ENCODE measurements at places on chromosomes 7 and 10. TPM values are rescaled to one million over a fixed set of nuclear protein-coding genes. Genes with fewer than 3 reads are reported as not detected.
A peak's percentile ranks its signal among the peaks of the same experiment; 100 is the strongest.

Gene GRK5
- 0.74 TPM for total RNA-seq

Gene EGFR
- total RNA-seq = 4.5 TPM

Gene MYL10
- not detected for total RNA-seq

Gene FRAT1
- total RNA-seq = 6.1 TPM

Gene GRM8
- 6.6 TPM for total RNA-seq

Gene HMX2
- 2.6 TPM for total RNA-seq

Gene CCL26
- 6.2 TPM for total RNA-seq

Gene CHST3
- total RNA-seq = 6.8 TPM

Gene ASB15
- total RNA-seq = not detected

Gene VENTX
- total RNA-seq = 6.3 TPM

Gene TLX1
- total RNA-seq = not detected

Gene BLNK
- total RNA-seq = not detected

Gene BHLHA15
- 8.3 TPM for total RNA-seq

Gene SLC26A3
- not detected for total RNA-seq

Gene OIT3
- not detected for total RNA-seq

- DNase-seq = no peak
- H3K4me1 ChIP-seq = peaks cover 5% of the 10 kb centered on the region
- H3K4me3 ChIP-seq = no peak overlapping the region
- no peak overlapping the region for H3K27ac ChIP-seq
- H3K36me3 ChIP-seq = no peaks in the 10 kb centered on the region
- no peaks in the 10 kb centered on the region for H3K27me3 ChIP-seq
Measured at GRCh38 chr7:65264258-65264657, 109.4 kb upstream of the ZNF92 start.

GRCh38 chr7:41889040-41889439 lies 186.2 kb upstream of the INHBA start:
- no peak overlapping the region for H3K4me3 ChIP-seq
- no peak for DNase-seq
- H3K36me3 ChIP-seq = no peaks in the 10 kb centered on the region
- no peaks in the 10 kb centered on the region for H3K27me3 ChIP-seq
- H3K4me1 ChIP-seq = no peaks in the 10 kb centered on the region
- H3K27ac ChIP-seq = no peak overlapping the region

DNA sequence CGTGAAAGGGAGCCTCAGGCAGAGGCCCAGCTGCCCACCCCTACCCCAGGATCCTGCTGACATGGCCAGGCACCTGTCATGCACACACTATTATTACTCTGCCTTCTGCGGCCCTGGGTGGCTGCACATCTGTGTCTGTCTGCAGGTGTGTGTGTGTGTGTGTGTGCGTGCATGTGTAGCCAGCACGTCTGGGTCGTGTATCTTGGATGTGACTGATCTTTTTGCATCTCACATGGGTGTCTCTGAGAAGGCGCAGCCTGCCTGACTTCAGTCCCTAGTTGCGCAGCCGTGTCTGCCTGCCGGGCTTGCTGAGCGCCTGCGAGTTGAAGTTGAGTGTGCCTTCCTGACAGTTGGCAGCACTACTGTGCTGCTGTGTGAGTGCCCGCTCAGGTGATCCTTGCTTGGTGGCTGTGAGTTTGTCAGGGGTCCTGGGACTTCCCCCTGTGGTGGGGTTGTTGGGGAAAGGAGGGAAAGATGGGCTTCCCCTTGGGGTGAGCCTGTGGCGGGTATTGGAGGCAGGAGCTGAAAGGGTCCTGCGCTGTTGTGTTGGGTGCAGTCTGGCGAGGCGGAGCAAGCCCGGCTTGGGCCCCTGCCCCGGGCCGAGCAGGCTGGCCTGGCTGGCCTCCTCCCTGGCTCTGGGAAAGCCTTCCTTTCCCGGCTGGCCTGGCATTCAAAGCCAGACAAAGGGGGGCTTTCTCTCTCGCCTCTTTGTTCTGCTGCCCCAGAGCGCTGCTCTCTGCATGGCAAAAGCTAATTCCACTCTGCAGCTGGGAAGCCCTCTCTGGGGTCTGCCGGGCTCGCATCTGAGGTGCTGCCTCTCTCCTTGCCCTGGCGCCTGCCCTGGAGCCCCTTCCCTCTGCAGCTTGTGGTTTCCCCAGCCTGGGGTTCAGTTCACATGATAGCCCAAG lies 4.9 kb downstream of the TRIM8 start:
- DNase-seq = peak; percentile 32
- peak overlapping the region; percentile 77 for H3K27ac ChIP-seq
- H3K27me3 ChIP-seq = 0 out of 2 replicates have a peak, but pooled peaks cover 3% of the 10 kb centered on the region

DNA sequence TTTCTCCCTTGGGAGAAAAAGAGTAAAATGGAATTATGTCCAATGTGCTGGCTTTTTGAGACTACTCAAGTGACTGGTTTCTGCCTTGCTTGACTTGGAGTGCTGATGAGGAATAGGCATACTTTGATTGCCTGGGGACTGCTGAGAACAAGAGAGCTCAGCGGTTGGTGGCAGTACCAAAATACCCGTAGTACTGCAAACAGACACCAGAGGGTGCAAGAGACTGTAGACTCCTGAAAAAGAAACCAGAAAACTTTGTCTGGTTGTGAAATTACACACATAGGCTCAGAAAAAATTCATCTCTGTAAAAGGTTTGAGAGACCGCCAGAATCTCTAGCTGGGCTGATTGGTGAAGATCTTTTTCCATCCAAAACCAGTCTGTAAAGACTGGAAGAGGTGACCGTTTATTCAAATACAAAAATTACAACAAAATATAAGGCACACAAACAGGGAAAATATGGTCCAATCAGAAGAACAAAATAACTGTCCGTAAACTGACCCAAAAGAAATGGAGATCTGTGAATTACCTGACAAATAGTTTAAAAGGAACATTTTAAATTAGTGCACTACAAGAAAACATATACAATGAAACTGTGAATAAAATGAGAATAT lies 18.5 kb downstream of the BICC1 start:
- peak; percentile 86 for DNase-seq
- no peaks in the 10 kb centered on the region for H3K36me3 ChIP-seq
- no peak overlapping the region for H3K27ac ChIP-seq
- no peak overlapping the region for H3K4me3 ChIP-seq

- H3K4me3 ChIP-seq = no peak overlapping the region
- no peaks in the 10 kb centered on the region for H3K4me1 ChIP-seq
- no peak overlapping the region for H3K27ac ChIP-seq
Measured at GRCh38 chr7:85160223-85160622, 26.6 kb downstream of the SEMA3D start.

- H3K27ac ChIP-seq = no peak overlapping the region
- H3K27me3 ChIP-seq = no peaks in the 10 kb centered on the region
- no peaks in the 10 kb centered on the region for H3K36me3 ChIP-seq
- no peak overlapping the region for H3K4me3 ChIP-seq
- no peaks in the 10 kb centered on the region for H3K4me1 ChIP-seq
Measured at GRCh38 chr7:25206765-25207164, 21.5 kb downstream of the NPVF start.

- DNase-seq = no peak
- H3K27ac ChIP-seq = no peak overlapping the region
- H3K4me3 ChIP-seq = no peak overlapping the region
- no peaks in the 10 kb centered on the region for H3K36me3 ChIP-seq
Measured at GRCh38 chr7:47031786-47032535, 550.0 kb downstream of the TNS3 start.

DNA sequence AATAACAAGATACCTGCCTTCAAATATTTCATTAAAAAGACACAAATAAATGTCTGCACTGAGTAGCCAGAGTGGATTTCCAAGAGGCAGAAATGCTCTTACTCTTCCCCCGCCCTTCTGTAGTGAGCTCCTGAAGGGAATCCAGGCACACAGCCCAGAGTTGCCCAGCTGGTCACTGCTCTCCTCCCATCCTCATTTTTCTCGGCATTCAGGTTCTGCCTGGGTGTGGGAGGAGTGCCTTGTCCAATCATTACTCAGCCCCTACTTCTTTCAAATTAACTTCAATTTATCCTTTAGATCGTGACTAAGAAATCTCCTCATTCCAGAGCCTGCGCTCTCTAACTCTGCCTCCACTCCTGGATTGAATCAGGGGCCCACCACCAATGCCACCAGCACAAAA lies 12.2 kb downstream of the CCDC6 start:
- H3K27me3 ChIP-seq = no peaks in the 10 kb centered on the region
- no peak overlapping the region for H3K4me3 ChIP-seq
- H3K4me1 ChIP-seq = peaks cover 49% of the 10 kb centered on the region

- peaks cover 16% of the 10 kb centered on the region for H3K4me1 ChIP-seq
- DNase-seq = no peak
- H3K27me3 ChIP-seq = no peaks in the 10 kb centered on the region
- no peak overlapping the region for H3K4me3 ChIP-seq
- no peaks in the 10 kb centered on the region for H3K36me3 ChIP-seq
Measured at GRCh38 chr10:33186150-33186549, 148.3 kb downstream of the NRP1 start.

- no peaks in the 10 kb centered on the region for H3K36me3 ChIP-seq
- H3K4me3 ChIP-seq = no peak overlapping the region
- no peaks in the 10 kb centered on the region for H3K4me1 ChIP-seq
- DNase-seq = no peak
- no peaks in the 10 kb centered on the region for H3K27me3 ChIP-seq
- H3K27ac ChIP-seq = no peak overlapping the region
Measured at GRCh38 chr10:85650791-85651496, 715.7 kb downstream of the GRID1 start.

GRCh38 chr7:151451156-151451555 lies 11.2 kb upstream of the CRYGN start:
- no peaks in the 10 kb centered on the region for H3K36me3 ChIP-seq
- no peak overlapping the region for H3K4me3 ChIP-seq
- no peak for DNase-seq
- H3K27ac ChIP-seq = no peak overlapping the region
- H3K27me3 ChIP-seq = peaks cover 12% of the 10 kb centered on the region

DNA sequence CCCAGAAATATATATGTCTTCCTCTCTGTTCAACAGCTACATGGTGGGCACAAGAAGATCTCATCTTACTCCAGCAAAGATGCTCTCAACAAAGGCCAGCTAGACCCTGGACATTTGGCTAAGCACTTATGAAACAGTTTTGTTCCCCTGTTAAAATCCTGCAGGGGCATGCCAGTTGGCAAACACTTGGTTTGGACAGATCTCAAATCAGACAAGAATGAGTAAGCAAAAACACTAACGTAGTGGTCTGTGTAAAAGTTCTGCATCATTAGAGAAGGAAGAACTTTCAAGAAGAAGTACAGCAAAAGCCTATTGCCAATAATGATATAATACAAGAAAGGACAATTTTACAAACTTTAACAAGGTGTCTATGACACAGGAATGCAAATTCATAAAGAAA lies 125.6 kb downstream of the CALN1 start:
- H3K27ac ChIP-seq = no peak overlapping the region
- no peaks in the 10 kb centered on the region for H3K27me3 ChIP-seq
- no peak overlapping the region for H3K4me3 ChIP-seq
- no peaks in the 10 kb centered on the region for H3K4me1 ChIP-seq

DNA sequence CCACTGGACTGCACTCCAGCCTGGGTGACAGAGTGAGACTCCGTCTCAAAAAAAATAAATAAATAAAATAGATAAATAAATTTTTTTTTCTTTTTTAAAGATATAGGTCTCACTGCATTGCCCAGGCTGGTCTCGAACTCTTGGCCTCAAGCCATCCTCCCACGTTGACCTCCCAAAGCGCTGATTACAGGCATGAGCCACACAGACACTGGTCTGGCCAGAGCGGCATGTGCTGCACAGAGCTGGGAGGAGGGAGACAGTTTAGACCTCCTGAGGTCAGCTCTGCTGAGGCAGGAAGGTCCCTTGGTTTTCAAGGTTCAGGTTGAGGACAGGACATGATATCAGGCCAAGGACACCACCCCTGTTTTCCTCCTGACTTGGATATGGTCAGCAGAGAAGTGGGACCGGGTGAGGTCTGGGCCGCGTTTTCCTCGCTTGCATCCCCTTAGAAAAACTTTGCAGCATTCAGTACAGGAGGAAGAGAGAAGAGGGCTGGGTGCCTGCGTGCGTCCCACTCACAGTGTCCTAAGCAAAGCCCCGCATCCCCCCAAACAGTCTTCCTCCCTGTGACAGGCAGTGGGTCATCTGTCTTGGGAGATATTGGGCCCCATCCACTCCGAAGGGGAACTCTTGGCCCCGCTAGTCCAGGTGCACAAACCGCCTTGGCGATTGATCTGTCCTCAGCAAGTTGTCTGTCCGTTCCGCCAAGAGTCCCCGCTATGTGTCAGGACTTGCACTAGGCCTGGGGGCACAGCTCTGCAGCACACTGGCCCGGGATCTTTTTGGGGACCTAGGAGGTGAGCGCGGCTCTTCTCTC lies 56.1 kb downstream of the ZNF727 start:
- H3K27me3 ChIP-seq = no peaks in the 10 kb centered on the region
- H3K27ac ChIP-seq = no peak overlapping the region
- no peak overlapping the region for H3K4me3 ChIP-seq
- DNase-seq = no peak
- H3K36me3 ChIP-seq = 0 out of 2 replicates have a peak, but pooled peaks cover 3% of the 10 kb centered on the region
